ENCODE measurements at places on chromosomes 4 and X.
A peak's percentile ranks its signal among the peaks of the same experiment; 100 is the strongest.

DNA sequence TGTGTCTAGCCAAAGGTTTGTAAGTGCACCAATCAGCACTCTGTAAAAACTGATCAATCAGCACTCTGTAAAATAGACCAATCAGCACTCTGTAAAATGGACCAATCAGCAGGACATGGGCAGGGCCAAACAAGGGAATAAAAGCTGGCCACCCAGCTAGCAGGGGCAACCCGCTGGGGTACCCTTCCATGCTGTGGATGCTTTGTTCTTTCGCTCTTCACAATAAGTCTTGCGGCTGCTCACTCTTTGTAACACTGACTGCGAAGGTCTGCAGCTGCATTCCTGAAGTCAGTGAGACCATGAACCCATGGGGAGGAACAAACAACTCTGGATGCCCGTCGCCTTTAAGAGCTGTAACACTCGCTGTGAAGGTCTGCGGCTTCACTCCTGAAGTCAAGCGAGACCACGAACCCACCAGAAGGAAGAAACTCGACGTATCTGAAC is 14.3 kb downstream of the HNRNPDL start:
- DNase-seq, result peak; percentile 69
- no peak overlapping the region for H3K27ac ChIP-seq
- peaks cover 2% of the 10 kb centered on the region for H3K27me3 ChIP-seq
- H3K4me1 ChIP-seq, result no peaks in the 10 kb centered on the region
- no peak overlapping the region for H3K4me3 ChIP-seq

DNA sequence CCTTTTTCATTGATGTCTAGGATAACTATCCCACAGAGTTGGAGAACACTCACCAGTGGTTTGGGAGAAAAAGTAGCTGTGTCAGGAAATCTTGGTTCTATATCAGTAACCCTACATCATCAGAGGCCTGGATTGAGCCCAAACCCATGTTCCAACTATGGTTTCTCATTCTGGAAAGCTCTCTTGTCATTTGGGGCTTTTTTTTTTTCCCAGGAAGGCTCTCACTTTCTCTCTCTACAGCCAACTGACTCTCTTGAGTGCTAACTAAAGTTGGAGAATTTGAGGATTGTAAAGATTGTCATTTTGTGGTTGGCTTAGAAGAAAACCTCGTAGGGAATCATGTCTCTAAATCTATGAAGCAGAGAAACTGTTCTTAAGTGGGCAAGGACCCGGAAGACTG is 228.2 kb upstream of the DIPK2B start:
- H3K27ac ChIP-seq, result no peak overlapping the region
- no peak overlapping the region for H3K4me3 ChIP-seq
- DNase-seq, result no peak
- H3K27me3 ChIP-seq, result no peaks in the 10 kb centered on the region
- no peaks in the 10 kb centered on the region for H3K4me1 ChIP-seq
- H3K36me3 ChIP-seq, result no peaks in the 10 kb centered on the region

DNA sequence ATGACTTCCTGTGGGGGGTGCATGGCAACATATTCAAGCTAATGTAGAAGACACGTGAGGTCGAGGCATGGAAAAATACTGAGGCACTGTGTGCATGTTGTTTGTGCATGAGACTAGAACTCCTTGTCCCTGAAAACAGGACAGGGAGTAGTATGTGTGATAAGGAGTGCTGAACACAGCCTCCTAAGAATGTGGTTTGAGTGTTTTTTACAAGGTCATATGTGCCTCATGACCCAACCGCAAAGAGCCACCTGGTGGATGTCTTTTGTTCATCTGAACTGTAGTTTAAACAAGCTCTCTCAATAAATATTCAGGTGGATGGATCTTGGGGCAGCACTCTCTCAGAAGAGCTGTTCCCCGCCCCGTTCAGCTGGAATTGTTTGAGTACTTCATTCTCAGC is 226.6 kb downstream of the NLGN4X start:
- no peaks in the 10 kb centered on the region for H3K27me3 ChIP-seq
- H3K4me3 ChIP-seq, result no peak overlapping the region
- H3K27ac ChIP-seq, result no peak overlapping the region
- H3K4me1 ChIP-seq, result peaks cover 6% of the 10 kb centered on the region
- no peaks in the 10 kb centered on the region for H3K36me3 ChIP-seq
- no peak for DNase-seq

- H3K36me3 ChIP-seq, result no peaks in the 10 kb centered on the region
- no peaks in the 10 kb centered on the region for H3K4me1 ChIP-seq
- H3K4me3 ChIP-seq, result no peak overlapping the region
- DNase-seq, result no peak
- H3K27me3 ChIP-seq, result no peaks in the 10 kb centered on the region
- H3K27ac ChIP-seq, result no peak overlapping the region
Measured at GRCh38 chr4:63965875-63966274, 443.4 kb downstream of the TECRL start.

GRCh38 chr4:6782147-6782845 is at the start of gene KIAA0232:
KIAA0232 (plus strand) TSS chr4:6782727; CDS start chr4:6824454, 41,727 bp downstream.
- DNase-seq, result peak; percentile 93
- H3K4me3 ChIP-seq, result peak within 1 kb of the TSS; percentile 95
- H3K27ac ChIP-seq, result peak within 1 kb of the TSS; percentile 89
- peaks cover 35% of the 10 kb centered on the region for H3K4me1 ChIP-seq

GRCh38 chr4:126168484-126168883 is 853.7 kb downstream of the FAT4 start:
- H3K4me3 ChIP-seq, result no peak overlapping the region
- H3K27me3 ChIP-seq, result no peaks in the 10 kb centered on the region
- no peaks in the 10 kb centered on the region for H3K36me3 ChIP-seq
- H3K27ac ChIP-seq, result no peak overlapping the region

GRCh38 chr4:75675004-75675531 is 1.9 kb upstream of the G3BP2 start:
- no peak for DNase-seq
- H3K4me3 ChIP-seq, result no peak overlapping the region
- H3K27ac ChIP-seq, result no peak overlapping the region
- no peaks in the 10 kb centered on the region for H3K36me3 ChIP-seq
- H3K27me3 ChIP-seq, result no peaks in the 10 kb centered on the region
- H3K4me1 ChIP-seq, result peaks cover 11% of the 10 kb centered on the region

DNA sequence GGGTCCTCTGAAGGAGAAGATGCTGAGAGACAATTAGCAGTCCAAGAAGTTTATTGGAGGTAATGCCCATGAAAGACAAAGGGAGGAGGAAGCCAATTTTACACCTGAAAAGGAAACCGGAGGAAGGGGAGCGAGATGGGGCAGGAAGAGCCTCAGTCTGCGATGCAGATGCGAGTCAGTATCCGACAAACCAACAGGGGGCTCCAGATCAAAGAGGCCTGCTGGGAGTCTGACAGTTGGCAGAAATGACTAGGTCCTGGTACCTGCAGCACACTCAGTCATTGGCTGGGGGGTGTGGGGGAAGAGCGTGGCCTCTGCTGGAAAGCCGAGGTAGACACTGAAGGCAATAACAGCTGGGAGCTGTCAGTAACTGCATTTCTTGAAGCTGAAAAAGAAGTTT is 231.1 kb upstream of the CENPE start:
- peak; percentile 6 for DNase-seq
- H3K36me3 ChIP-seq, result no peaks in the 10 kb centered on the region
- H3K27me3 ChIP-seq, result no peaks in the 10 kb centered on the region
- no peaks in the 10 kb centered on the region for H3K4me1 ChIP-seq

GRCh38 chrX:103367502-103367901 is 8.8 kb upstream of the BEX3 start:
- no peaks in the 10 kb centered on the region for H3K36me3 ChIP-seq
- H3K4me3 ChIP-seq, result no peak overlapping the region
- H3K27me3 ChIP-seq, result no peaks in the 10 kb centered on the region
- no peaks in the 10 kb centered on the region for H3K4me1 ChIP-seq
- H3K27ac ChIP-seq, result no peak overlapping the region

DNA sequence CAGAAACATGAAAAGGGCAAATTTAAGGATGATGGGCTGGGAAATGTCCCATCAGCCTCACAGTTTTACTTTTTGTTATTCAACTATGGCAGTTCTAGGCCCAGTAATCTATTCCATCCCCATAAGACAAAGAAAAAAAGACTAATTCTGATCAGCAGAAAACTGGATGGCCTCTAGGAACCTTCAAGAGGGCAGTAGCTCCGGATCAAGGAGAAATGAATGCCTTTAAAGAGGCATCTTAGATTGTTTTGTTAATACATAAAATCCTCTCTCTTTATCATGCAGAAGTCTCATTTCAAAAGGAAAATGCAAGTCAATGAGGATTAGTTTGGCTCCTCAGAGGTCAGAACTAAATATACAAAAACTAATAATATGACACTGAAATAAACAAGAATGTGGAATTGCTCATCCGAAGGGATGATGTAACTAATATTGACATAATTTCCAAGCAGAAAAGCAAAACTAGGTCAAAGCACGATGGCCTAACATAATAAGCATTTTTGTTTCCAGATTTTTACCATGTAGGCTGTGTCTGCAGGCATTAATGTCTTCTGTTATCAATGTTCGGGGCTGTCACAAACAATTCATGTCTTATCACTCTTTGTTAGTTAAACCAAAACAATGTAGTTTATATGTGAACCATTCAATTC is 8.8 kb downstream of the MID1 start:
- H3K27me3 ChIP-seq, result no peaks in the 10 kb centered on the region
- H3K36me3 ChIP-seq, result no peaks in the 10 kb centered on the region
- peaks cover 7% of the 10 kb centered on the region for H3K4me1 ChIP-seq
- no peak overlapping the region for H3K4me3 ChIP-seq
- DNase-seq, result no peak

GRCh38 chr4:73904491-73904890 is 35.3 kb downstream of the CXCL1 start:
- no peak for DNase-seq
- H3K27me3 ChIP-seq, result no peaks in the 10 kb centered on the region
- H3K4me3 ChIP-seq, result no peak overlapping the region
- no peaks in the 10 kb centered on the region for H3K4me1 ChIP-seq
- H3K27ac ChIP-seq, result no peak overlapping the region
- H3K36me3 ChIP-seq, result no peaks in the 10 kb centered on the region

DNA sequence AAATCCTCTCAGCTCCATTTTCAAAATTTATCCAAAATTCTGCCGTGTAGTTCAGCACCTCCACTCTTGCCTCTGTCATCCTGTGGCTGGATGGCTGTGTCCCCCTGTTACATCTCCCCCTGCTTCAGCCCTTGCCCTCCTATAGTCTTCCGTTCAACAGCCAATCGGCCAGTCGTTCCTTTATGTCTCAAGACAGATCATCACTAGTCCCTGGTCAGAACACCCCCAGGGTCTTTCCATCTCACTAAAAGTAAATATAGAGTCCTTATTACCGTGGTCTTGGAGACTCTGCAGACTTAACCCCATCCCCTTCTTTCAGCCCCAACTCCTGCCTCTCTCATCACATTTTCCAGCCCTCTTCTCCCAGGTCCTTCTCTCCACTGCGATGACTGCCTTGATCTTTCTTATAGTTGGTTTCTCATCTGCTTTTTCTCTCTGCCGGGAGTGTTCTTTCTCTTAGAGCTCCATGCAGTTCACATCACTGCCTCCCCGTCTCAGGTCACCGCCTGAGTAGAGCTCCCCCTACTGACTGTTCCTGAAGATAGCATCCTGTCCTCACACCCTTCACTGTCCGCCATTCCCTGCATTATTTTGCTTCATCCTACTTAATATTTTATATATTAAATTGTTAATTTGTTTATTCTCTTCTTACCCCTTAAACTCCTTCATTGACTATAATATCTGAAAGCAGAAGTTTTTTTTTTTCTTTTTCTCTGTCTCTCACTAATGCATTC is 736.9 kb upstream of the MAGEB2 start:
- H3K27me3 ChIP-seq, result no peaks in the 10 kb centered on the region
- no peaks in the 10 kb centered on the region for H3K4me1 ChIP-seq
- no peaks in the 10 kb centered on the region for H3K36me3 ChIP-seq

DNA sequence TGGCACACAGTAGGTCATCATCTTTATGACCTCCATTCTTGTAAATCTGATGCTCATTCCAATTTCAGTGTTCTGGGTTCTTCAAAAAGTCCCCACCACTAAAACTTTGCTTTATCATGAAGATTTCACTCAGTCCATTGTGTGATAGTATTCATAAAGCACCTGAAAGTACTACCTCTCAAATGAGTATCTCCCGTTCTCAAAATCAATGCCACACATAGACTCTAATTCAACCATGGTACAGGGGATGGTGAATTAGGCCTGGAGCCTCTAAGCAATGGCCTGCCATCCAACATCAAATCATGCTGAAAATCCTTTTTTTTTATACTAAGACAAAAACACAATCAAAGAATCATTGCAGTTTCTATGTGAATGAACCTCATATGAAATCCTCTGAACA is 19.4 kb upstream of the WAS start:
- no peaks in the 10 kb centered on the region for H3K36me3 ChIP-seq
- H3K27me3 ChIP-seq, result no peaks in the 10 kb centered on the region
- H3K4me1 ChIP-seq, result no peaks in the 10 kb centered on the region
- DNase-seq, result no peak
- H3K27ac ChIP-seq, result no peak overlapping the region
- H3K4me3 ChIP-seq, result no peak overlapping the region

DNA sequence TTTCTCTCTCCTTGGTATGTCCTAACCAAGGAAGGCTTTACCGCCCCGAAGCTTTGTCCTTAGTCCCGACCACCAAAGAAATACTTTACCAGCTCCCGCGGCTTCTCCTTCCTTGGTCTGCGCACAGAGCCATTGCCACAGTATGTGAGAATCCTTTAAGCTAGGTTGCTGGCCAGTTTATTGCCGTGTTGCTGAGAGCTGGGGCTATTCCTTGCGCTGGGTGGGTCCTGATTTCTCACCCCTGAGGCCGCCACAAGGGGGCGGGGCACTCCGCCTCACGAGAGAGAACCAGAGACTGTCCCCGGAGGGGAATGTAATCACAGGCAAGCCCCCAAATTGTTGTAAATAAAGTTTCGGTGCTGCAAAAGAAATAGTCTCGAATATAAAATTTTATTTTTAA is 331.0 kb upstream of the PCDH10 start:
- H3K4me1 ChIP-seq, result no peaks in the 10 kb centered on the region
- H3K27ac ChIP-seq, result no peak overlapping the region

DNA sequence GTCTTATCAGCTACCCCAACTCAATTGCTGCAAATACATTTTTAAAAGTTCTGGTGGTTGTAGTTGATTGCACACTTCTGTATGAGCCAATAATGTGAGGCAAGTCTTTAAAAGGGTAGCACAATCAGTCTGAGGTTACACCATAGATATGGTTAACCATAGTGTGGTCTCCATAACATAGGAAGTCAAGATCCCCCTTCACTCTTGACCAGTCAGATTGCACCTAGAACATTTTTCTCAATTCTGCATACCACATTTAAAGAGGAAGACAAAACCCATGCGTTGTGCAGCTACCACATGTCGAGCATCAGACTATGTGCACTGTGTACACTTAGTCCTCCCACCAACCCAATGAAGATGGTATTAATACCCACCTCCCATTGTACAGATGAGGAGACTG is 26.5 kb upstream of the CYBB start:
- H3K27me3 ChIP-seq, result no peaks in the 10 kb centered on the region
- no peaks in the 10 kb centered on the region for H3K4me1 ChIP-seq
- DNase-seq, result no peak
- H3K27ac ChIP-seq, result no peak overlapping the region
- no peaks in the 10 kb centered on the region for H3K36me3 ChIP-seq
- H3K4me3 ChIP-seq, result no peak overlapping the region

GRCh38 chrX:67570839-67571238 is 27.0 kb downstream of the AR start:
- H3K4me3 ChIP-seq, result no peak overlapping the region
- H3K27ac ChIP-seq, result no peak overlapping the region

- no peak overlapping the region for H3K4me3 ChIP-seq
- H3K27me3 ChIP-seq, result no peaks in the 10 kb centered on the region
- H3K4me1 ChIP-seq, result no peaks in the 10 kb centered on the region
- no peak overlapping the region for H3K27ac ChIP-seq
Measured at GRCh38 chr4:86898562-86898961, 6.3 kb upstream of the C4orf36 start.
